Glomerular endothelial cell (primary cell): ENCODE measurements at places on chromosomes 2 and 18.

DNA sequence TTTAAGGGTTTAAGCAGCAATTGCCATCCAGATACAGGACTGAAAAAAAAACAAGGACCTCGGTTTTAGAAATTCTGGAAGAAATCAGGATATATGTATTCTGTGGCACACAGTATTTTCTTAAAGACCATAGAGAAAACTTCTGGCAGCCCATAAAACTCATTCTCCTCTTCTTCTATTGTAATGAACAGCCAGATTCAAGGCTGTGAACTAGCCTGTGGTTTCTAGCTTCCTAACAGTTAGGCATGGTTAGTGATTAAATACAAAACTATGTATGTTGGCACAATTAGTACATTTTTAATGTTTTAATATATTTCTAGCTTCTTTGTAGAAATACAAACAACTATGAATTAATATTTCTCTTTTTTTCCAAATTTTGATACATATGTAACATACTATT lies 555.7 kb downstream of the DSC3 start:
- no peak for DNase-seq

GRCh38 chr2:31070339-31071125 lies 67.7 kb downstream of the GALNT14 start:
- DNase-seq = no peak

- no peak for DNase-seq
These were observed 23.4 kb downstream of the MYO7B start for GRCh38 chr2:127558911-127559310.

- DNase-seq = no peak
These were observed 44.7 kb upstream of the RAB31 start for GRCh38 chr18:9663377-9663776.

DNA sequence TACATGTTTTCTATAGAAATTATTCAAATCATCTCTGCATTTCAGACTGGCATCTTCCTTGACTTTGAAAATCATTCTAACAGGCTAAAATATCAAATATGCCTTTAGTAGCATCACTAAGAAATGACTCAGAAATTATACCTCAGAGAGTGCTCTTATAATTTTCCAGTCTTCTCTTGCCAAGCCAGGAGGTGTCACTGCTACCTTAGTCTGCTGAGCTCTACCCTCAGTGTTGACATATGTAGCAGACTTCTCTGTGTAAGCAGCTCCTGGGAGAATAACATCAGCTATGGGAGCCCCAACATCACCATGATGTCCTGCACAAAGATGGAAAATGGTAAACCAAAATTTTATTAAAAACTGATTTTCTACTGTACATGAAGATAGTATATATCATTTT lies 31.6 kb downstream of the NDUFS1 start:
- no peak for DNase-seq

DNA sequence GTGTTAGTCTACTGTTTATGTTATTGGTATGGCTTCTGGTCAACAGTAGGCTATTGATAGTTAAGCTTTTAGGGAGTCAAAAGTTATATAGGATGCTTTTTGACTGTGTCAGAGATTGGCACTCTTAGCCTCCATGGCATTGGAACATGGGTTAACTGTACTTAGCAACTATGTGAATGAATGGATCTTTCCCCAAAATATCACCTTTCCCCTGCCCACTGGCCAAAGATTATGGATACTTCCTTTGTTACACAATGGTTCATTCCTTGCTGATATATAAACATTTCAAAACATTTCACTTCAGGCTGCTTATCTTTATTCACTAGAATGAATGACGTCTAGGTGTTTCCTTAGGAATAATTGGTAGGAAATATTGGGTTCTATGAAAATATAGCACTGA lies 62.1 kb upstream of the DOCK10 start:
- no peak for DNase-seq

DNA sequence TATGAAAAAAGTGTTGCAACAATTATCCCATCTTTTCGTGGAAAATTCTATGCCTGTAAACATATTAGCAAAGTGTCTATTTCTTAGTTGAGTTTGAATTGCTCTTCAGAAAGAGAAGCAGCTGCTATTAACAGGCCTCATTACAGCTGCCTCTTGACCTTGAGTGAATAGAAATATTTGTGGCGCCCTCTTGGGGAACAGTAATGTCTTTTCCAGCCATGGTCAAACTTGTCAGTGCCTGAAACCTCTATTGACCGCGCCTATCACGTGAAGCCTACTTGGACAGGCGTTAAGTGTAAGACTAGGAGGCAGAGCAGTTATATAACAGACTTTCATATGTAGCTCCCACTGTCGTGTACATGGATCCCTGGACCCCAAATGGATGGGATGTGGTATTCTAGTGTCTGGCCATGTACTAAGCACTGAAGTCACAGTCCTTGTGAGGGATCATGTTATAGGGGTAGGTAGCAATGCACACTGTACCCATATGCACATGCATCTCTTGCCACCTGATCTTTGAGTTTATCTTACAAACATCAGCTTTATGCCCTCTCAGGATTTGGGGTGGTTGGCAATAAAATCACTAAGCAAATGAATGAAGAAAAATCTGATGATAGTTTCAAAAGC lies 245.0 kb downstream of the PTGR3 start:
- DNase-seq = no peak
